Glutamatergic neuron (in vitro differentiated cells): ENCODE measurements at places on chromosomes 13 and 19. TPM values are rescaled to one million over a fixed set of nuclear protein-coding genes. Genes with fewer than 3 reads are reported as not detected.

- H3K4me3 ChIP-seq = no peak overlapping the region
- DNase-seq = no peak
- H3K4me1 ChIP-seq = peaks cover 2% of the 10 kb centered on the region
- peaks cover 6% of the 10 kb centered on the region for H3K27me3 ChIP-seq
- no peak overlapping the region for H3K27ac ChIP-seq
- peaks cover 8% of the 10 kb centered on the region for H3K36me3 ChIP-seq
These were observed 30.6 kb downstream of the ADGRL1 start for GRCh38 chr19:14175351-14175792.

DNA sequence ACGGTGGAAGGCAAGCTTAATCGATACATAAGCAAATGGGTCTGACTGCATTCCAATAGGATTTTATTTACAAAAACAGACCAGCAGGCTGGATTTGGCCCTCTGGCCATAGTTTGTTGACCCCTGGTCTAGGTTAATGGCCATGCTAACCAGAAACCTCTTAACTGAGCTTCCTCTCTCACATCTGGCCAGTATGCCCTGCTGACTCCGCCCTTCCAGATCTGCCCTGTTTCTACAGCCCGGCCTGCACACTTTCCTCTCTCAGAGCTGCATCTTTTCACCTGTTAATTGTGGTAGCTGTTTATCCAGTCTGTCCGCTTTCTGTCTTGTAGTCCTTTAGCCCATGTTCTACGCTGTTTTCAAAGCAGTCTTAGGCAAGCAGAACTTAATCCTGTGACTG is 25.6 kb downstream of the EDNRB start:
- no peak for DNase-seq
- H3K4me3 ChIP-seq = no peak overlapping the region
- no peaks in the 10 kb centered on the region for H3K27me3 ChIP-seq
- no peak overlapping the region for H3K27ac ChIP-seq
- peaks cover 20% of the 10 kb centered on the region for H3K4me1 ChIP-seq
- H3K36me3 ChIP-seq = no peaks in the 10 kb centered on the region

GRCh38 chr13:110624766-110625756 is 9.7 kb downstream of the NAXD start:
- H3K36me3 ChIP-seq = peaks cover 5% of the 10 kb centered on the region
- DNase-seq = no peak
- no peak overlapping the region for H3K4me3 ChIP-seq
- peaks cover 2% of the 10 kb centered on the region for H3K27me3 ChIP-seq
- H3K27ac ChIP-seq = peak overlapping the region; percentile 81

DNA sequence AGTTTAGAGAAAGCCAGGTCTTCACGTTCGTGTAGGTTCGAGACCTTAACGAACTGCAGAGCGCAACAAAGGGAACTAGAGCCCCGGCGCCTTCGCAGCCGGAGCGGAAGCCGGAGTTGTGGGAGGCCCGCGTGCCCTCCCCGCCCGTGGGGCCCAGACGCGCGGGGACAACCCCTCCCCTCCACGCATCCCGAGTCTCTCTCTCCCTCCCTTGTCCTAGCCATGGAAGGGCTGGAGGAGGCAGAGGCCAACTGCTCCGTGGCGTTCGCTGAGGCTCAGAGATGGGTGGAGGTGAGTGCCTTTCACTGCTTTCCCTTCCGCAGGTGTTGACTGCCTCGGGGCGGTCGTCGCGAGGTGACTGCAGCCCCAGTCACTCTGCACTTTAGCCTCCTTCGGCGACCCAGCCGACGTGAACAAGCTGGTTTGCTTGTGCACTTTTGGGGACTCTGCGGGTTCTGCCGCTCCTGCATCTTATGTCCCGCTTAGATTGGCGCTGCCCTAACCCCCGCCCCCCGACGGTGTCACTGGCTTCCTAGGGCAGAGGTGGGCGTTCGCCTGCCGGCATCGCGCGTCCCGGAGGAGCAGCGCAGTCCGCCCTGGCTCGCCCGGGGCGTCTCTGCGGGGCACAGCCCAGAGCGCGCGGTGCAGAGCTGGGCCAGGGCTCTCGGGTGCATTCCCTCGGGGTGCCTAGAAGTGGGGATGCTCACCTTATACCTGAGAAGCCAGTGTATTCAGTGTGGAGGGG is 478 bp downstream of the LMO7 start:
- H3K27me3 ChIP-seq = peaks cover 13% of the 10 kb centered on the region
- no peaks in the 10 kb centered on the region for H3K36me3 ChIP-seq
- no peak overlapping the region for H3K27ac ChIP-seq
- peaks cover 3% of the 10 kb centered on the region for H3K4me1 ChIP-seq
- DNase-seq = peak; percentile 33
- peak overlapping the region; percentile 63 for H3K4me3 ChIP-seq

GRCh38 chr13:104256701-104257100 is 1190.5 kb upstream of the SLC10A2 start:
- no peaks in the 10 kb centered on the region for H3K4me1 ChIP-seq
- no peak overlapping the region for H3K4me3 ChIP-seq
- no peak overlapping the region for H3K27ac ChIP-seq
- DNase-seq = no peak

- no peak overlapping the region for H3K27ac ChIP-seq
- peaks cover 10% of the 10 kb centered on the region for H3K27me3 ChIP-seq
- H3K4me3 ChIP-seq = peak overlapping the region; percentile 57
- H3K4me1 ChIP-seq = no peaks in the 10 kb centered on the region
These were observed 6.1 kb upstream of the ARRDC2 start for GRCh38 chr19:18001777-18002345.

GRCh38 chr19:13817615-13818371 is 22.6 kb downstream of the ZSWIM4 start:
- peaks cover 5% of the 10 kb centered on the region for H3K36me3 ChIP-seq
- H3K27ac ChIP-seq = no peak overlapping the region
- H3K4me1 ChIP-seq = no peaks in the 10 kb centered on the region
- DNase-seq = peak; percentile 46

GRCh38 chr13:65339241-65339640 is 1890.9 kb downstream of the PCDH9 start:
- no peak overlapping the region for H3K4me3 ChIP-seq
- no peaks in the 10 kb centered on the region for H3K27me3 ChIP-seq
- no peak for DNase-seq
- H3K36me3 ChIP-seq = no peaks in the 10 kb centered on the region

DNA sequence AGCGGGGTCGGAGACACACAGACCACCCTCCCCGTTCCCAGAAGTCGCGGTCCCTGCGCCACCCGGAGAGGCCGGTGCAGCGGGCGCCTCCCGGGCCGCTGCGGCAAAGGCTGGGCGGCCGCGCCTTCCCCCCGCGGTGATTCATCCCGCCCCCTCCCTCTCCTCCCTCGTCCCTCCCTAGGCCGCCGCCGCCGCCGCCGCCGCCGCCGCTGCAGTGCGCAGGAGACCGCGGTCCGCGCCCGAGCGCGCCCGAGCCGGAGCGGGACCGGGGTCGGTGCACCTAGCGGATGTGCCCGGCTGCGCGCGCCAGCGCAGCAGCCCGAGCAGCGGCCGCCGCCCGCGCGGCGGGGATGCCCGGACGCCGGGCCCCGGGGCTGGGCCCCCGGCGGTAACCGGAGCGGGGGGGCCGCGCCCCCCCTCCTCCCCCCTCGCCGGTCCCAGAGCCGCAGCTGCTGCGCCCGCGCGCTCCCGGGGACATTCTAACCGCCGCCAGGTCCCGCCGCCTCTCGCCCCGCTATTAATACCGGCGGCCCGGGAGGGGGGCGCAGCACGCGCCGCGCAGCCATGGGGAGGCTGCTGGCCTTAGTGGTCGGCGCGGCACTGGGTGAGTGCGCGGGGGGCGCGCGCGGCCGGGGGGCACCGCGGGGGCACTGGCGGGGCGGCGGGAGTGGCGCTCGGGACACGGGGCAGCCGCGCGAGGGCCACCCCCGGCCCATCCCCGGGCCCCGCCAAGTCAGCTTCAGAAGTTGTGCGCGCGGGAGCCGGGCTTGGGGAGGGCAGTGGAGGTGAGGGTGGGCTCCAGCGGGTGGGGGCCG is at the start of gene SCN1B:
TSS of gene SCN1B (plus strand) at position 214 of the 815 bp plus-strand sequence. CDS start at position 565, 351 bp downstream.
- DNase-seq = peak; percentile 82
- H3K36me3 ChIP-seq = peaks cover 5% of the 10 kb centered on the region
- H3K27me3 ChIP-seq = peaks cover 15% of the 10 kb centered on the region
- H3K4me3 ChIP-seq = peak within 1 kb of the TSS; percentile 95
- H3K27ac ChIP-seq = peak within 1 kb of the TSS; percentile 76

- H3K27me3 ChIP-seq = no peaks in the 10 kb centered on the region
- DNase-seq = no peak
- no peak overlapping the region for H3K4me3 ChIP-seq
- H3K36me3 ChIP-seq = no peaks in the 10 kb centered on the region
- no peak overlapping the region for H3K27ac ChIP-seq
These were observed 1191.1 kb upstream of the MIR17HG start for GRCh38 chr13:90156390-90156789.

GRCh38 chr19:5435642-5436017 is 19.6 kb upstream of the ZNRF4 start:
- peak overlapping the region; percentile 68 for H3K4me3 ChIP-seq
- peaks cover 5% of the 10 kb centered on the region for H3K4me1 ChIP-seq
- H3K36me3 ChIP-seq = no peaks in the 10 kb centered on the region

DNA sequence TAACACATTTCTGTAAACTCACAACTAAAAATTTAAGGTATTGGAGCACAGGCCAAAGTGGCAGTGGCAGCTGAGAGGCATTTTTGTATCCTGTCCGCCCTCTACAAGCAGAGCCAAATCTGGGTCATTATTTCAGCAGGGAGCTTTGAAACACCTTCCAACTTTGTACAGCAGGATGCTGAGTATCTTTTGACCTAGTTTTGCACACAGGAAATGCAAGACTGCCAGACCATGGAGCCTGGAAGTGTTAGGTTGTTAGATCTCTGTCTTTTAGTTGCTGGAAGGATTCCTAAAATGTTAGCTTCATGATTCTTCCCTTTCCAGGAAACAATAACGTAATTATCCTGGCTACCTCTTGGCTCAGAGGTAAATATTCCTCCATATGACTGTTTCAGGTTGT is 148.6 kb upstream of the ATXN8OS start:
- H3K27ac ChIP-seq = no peak overlapping the region
- H3K4me1 ChIP-seq = no peaks in the 10 kb centered on the region
- H3K27me3 ChIP-seq = no peaks in the 10 kb centered on the region
- H3K36me3 ChIP-seq = no peaks in the 10 kb centered on the region

DNA sequence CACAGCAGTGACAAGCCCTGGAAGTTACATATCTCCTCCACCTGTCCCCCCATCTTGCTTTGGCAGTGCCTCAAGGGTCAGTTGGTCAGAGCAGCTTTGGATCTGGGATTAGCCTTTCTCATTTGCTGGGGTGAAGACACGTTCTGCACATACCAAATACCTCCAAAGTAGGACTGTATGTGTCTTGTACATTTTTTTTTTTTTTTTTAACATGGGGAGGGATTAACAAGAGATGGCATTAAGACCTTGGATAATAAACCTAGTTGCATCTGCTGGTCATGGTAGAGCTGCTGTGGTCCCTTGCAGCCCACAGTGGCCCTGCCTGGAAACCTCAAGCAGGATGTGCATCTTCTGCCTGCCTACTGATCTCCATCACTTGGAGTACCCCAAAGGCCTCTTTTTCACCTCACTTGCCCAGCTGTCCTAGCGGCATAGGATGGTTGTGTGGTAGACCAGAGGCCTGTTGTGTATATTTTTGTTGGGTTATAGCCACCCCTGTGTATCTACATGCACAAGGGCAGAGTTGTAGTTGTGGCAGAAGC is 2.5 kb downstream of the RPS19 start:
- H3K27me3 ChIP-seq = peaks cover 22% of the 10 kb centered on the region
- H3K4me1 ChIP-seq = peaks cover 18% of the 10 kb centered on the region
- no peak for DNase-seq
- H3K27ac ChIP-seq = peak overlapping the region; percentile 33

- DNase-seq = no peak
- no peaks in the 10 kb centered on the region for H3K36me3 ChIP-seq
- peaks cover 2% of the 10 kb centered on the region for H3K27me3 ChIP-seq
- H3K27ac ChIP-seq = no peak overlapping the region
- peak overlapping the region; percentile 96 for H3K4me3 ChIP-seq
These were observed 5.0 kb downstream of the RNF225 start for GRCh38 chr19:58400316-58400915.

DNA sequence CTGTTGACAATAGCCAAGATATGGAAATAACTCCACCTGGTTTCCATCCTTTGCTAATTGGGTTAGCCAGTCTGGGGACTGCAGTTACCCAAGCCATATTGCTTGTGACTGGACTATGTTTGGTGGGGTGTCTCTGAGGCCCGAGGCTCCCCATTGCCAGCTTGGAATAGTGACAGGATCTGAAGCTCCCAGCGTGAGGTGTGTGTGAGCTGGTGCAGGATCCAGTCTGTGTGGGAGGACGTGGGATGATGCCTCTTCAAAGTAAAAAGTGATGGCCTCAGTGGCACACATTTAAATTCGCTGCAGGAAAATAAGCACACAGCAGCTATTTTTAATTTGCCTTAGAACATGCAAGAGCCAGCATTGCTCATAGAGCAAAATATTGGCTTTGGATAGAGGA is 75.0 kb downstream of the TEX26 start:
- no peaks in the 10 kb centered on the region for H3K36me3 ChIP-seq
- H3K4me1 ChIP-seq = peaks cover 28% of the 10 kb centered on the region
- DNase-seq = no peak
- no peak overlapping the region for H3K27ac ChIP-seq

DNA sequence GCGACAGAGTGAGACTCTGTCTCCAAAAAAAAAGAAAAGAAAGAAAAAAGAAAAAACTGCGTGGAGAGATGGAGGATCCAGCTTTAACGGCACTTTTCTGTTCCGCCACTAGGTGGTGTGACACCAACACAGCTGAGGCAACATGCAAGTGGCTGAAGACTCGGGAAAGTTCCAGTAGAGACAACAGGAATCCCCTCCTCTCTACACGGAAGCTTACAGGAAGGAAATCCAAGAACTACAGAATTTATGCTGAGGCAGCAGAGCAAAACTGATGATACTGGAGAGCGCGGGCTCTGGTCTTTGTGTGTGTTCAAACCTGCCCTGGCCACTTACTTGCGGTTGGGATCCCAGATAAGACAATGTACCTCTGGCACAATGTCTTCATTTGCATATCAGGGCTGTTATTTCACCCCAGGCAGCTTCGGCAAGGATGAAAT is 9.9 kb downstream of the RANBP3 start:
- H3K36me3 ChIP-seq = no peaks in the 10 kb centered on the region
- peaks cover 15% of the 10 kb centered on the region for H3K4me1 ChIP-seq
- H3K27ac ChIP-seq = peak overlapping the region; percentile 64
- peak; percentile 73 for DNase-seq

- H3K4me3 ChIP-seq = no peak overlapping the region
- no peaks in the 10 kb centered on the region for H3K27me3 ChIP-seq
- no peak for DNase-seq
- peaks cover 15% of the 10 kb centered on the region for H3K36me3 ChIP-seq
- H3K27ac ChIP-seq = no peak overlapping the region
These were observed 872.0 kb upstream of the GPC6 start for GRCh38 chr13:92354583-92354982.

GRCh38 chr19:51093101-51093500 is 10.4 kb upstream of the KLK14 start:
- H3K4me1 ChIP-seq = no peaks in the 10 kb centered on the region
- H3K36me3 ChIP-seq = no peaks in the 10 kb centered on the region
- no peak for DNase-seq
- no peak overlapping the region for H3K27ac ChIP-seq

The TRPM4 gene
- 54.1 TPM for total RNA-seq

The ZNF625 gene
- total RNA-seq = 25.1 TPM

The REXO1 gene
- total RNA-seq = 65.7 TPM

The CEACAM4 gene
- not detected for total RNA-seq

The KASH5 gene
- 0.49 TPM for total RNA-seq
